Epithelial cell of proximal tubule (primary cell): ENCODE measurements at places on chromosomes 7 and 10.

DNA sequence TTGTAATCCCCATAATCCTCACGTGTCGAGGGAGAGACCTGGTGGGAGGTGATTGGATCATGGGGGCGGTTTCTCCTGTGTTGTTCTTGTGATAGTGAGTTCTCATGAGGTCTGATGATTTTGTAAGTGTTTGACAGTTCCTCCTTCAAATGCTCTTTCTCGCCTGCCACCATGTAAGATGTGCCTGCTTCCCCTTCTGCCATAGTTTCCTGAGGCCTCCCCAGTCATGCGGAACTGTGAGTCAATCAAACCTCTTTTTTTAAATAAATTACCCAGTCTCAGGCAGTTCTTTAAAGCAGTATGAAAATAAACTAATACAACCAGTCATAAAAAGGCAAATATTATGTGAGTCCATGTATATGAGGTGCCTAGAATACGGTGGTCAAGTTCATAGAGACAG lies 87.5 kb downstream of the FRMD4A start:
- DNase-seq: no peak

- peak; percentile 74 for DNase-seq
Observed at GRCh38 chr10:62306663-62307062, 38.0 kb upstream of the RTKN2 start.

GRCh38 chr10:113450906-113451305 lies 101.9 kb upstream of the HABP2 start:
- no peak for DNase-seq

DNA sequence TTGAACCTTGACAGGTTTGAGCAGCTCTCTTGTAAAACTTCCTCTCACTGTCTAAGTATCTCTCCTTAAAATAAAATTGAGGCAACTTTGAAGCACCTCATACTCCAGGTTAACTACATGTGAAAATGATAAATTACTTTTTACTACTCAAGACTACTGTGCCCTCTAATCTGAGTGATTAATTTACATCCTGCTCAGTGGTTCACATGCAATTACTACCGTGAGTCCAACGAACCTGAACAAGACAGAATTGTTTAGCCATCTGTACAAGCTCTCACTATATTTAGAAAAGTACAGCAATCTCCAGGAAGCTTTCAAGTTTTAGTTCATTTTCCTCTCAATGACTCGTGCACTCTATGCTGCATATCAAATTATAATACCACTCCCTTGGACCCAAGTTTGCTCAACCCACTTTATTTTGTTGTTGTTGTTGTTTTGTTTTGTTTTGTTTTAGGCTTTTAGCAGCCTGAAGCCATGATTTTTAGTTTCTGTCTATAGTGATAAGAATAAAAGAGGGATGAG lies 21.2 kb downstream of the PDE1C start:
- DNase-seq: no peak

DNA sequence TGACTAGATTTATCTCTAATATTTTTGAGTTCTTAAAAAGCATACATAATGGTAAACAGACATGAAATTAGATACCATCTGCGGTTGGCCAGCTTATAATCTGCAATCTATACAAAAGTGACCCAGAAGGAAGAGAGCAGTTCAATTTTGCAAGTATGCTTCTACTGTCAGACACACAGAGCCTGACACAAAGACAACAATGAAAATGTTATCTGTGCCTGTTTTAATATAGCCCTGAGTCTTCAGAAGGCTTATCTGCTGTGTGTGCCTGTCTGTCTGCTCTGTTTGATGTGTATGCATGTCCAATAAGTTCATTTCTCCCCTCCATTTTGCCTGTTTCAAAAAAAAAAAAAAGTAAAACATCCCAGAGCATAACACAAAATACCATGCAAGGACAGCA lies 73.3 kb upstream of the FHIP2A start:
- no peak for DNase-seq

- no peak for DNase-seq
Observed at GRCh38 chr7:104838537-104839299, 175.3 kb upstream of the KMT2E start.

DNA sequence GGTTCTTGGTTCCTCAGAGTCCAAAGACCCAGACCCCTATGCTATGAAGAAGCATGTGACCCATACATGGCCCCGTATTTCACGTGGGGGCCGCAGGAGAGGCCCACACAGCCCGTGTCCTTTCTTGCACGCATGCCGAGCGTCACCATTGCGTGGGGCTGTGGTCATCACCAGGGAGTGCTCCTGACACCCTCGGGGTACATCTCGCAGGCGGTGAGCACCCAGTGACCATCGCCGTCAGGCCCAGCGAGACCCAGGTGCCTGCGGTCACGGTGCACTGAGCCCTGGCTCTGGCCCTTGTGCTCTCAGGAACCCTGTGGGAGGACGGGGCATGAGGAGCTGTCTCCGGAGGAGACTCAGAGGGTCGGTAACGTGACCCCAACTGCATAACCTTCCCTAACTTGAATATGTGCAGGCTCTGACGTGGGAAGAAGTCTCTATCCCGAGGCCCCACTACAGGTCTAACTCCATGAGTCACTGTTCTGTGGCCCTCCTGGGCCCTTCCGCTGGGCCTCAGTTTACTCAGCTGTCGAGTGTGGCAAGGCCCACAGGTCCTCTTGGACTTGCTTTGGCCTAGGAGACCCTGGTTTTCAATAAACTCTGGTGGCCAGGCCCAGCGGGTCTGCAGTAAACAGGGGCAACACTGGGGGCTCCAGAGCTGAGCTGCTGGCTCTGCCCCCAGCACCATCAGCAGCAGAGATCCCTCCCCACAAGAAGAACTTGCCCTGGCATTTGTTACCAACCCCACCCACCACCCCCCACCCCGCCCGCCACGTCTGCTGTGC lies 503.9 kb downstream of the PTPRN2 start:
- DNase-seq: no peak
